Stimulated activated CD4-positive, alpha-beta T cell treated with anti-CD3 and anti-CD28 coated beads, Interleukin-1b, Interleukin-23, amount 100 ng/mL, for 1 hour (primary cell): ENCODE measurements at places on chromosomes 3 and 15.
A peak's percentile ranks its signal among the peaks of the same experiment; 100 is the strongest.

GRCh38 chr15:62626903-62627302 lies 415.6 kb upstream of the TPM1 start:
- no peak for DNase-seq

DNA sequence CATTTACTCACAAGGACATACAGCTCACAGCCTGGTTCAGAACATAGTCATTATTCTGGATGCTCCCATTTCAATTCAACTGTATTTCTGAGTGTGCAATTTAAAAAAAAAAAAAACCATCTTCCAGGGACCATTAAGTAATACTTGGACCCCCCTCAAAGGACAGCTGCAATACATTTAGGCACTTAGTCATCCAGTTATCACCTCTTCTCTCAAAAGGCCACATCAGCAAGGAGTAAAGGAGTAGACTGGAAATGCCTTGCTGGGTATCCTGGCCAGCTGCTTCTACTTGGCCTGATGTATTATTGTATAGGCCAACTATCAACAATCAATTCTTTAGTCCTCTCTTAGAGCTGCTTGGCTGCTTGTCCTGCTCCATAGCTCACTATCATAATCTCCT lies 211.4 kb upstream of the SETMAR start:
- no peak for DNase-seq

DNA sequence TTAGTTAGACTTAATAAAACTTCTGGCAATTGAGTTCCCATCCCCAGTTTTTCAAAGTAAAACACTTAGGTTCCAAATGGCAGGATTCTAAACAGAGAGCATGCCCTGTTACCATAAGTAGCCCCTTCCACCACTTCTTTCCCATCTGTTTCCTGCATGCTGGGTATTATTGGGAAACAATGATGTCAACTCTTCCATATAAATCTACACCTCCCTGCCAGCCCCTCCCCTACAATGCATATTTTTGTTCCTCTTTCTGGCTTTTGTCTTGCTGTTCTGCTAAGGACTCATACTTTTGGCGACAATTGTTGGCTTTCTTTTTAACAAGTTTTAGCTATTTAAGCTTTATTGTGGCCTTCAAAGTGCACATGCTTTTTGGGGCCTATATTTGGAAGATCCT lies 11.1 kb downstream of the ARHGAP31 start:
- DNase-seq, result no peak

DNA sequence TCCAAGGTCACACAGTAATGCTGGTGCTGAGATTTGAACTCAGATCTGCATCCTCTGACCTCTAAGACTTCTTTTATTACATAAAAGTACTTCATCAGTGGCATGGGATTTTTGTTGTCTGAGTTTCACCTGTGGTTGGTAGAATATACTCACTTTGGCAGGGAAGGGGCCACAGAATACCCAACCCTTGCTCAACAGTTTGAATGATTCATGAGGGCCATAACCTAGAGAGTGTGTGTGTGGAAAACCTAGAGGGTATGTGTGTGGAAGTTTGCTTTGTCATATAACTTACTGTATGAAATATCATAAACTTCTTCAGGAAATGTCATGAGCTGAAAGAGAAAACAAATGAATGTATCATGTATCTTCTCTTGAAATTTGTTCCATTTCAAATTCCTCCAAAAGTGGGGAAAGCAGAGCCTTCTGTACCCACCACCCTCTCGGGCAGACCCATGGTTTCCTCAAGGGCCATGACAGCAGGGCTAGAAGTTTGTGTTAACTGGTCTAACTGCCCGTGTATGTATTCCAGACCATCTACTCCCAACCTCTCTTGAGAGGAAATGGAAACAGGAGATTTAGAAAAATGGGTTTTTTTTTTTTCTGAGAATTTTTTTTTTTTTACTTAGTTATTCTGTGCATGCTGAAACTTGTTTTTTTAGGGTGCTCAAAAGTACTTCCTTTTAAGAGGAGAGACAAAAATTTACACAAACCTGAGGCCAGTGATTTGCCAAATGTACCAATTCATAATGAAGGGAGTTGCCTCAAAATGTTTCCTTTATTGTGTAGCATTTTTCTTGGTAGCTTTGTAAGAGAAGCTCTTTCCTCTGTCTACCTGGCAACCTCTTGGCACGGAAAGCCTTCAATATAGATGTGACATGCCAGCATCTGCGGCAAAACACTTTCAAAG lies 127.0 kb downstream of the TPRG1 start:
- DNase-seq, result no peak

DNA sequence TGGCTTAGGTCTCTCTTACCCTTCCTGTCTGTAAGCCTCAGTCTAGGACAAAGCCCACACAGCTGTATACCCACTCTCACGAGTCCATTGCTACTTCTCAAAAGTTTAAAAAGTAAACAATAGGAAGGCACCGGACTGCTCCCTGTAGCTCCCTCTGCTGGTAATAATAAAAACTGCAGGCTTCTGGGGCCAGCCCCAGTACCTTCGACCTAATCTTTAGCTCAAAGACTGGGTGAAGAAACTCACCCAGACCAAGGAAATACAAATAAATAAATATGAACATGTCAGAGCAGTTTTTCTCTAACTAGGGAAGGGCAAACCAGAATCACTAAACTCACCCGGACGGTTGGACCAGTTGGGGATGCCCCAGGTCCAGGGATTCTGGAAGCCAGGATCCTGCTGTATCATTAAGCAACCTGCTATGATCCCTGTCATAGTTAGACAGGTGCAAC lies 5.0 kb downstream of the FAM219B start:
- DNase-seq, result peak; percentile 41

- no peak for DNase-seq
Observed at GRCh38 chr3:24149032-24149431, 203.9 kb downstream of the NR1D2 start.

DNA sequence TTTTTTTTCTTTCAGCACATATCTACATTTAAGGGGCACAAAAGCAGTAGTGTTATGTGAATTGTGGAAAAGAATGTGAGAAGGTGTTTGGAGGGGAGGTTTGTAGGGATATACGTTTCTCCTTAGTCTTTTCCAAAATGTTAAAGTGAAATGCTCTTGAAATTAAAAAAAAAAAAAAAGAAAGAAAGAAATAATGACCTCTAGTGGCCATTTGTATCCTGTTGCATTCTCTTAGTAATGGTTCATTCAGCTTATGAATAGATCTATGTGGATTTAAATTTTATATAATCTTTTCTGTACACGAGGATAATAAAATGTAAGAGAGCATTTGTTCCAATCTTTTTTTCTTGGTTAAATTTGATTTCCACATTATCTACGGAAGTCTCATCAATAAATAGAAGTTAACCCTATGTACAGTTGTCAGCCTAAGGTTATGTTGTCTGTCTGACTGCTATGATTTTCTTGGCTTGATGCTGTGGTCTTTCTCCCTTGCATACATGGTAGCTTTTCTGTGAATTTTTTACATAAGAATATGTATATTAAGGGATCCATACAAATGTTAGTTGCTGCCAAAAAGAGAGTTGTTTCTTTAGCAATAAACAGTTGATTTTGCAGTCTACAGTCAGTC lies 1.7 kb downstream of the P2RY13 start:
- DNase-seq, result no peak

GRCh38 chr3:124916837-124917409 lies 17.6 kb downstream of the MUC13 start:
- no peak for DNase-seq

DNA sequence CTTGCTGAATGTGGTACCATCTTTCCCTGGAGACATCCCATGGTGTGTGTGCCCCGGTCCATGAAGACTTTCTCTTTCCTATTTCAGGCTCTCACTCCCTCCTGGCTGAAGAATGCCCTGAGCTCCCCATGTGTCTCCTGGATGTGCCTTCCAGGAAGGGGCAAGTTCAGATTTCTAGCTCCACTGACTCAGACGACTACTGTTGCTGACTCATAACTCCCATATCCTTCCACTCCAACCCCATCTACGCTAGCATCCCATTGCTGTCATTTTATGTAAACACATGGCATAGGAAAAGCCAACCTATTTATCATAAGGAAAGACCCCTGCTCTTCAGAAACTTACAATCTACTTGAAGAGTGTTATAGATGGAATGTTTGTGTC lies 95.0 kb downstream of the ADCY5 start:
- DNase-seq, result no peak

- DNase-seq, result no peak
Observed at GRCh38 chr15:25051399-25052154, 96.8 kb downstream of the SNRPN start.

- DNase-seq, result no peak
Observed at GRCh38 chr3:157667493-157667892, 164.3 kb upstream of the VEPH1 start.

GRCh38 chr15:82812994-82813393 lies 3.6 kb downstream of the WHAMM start:
- no peak for DNase-seq

DNA sequence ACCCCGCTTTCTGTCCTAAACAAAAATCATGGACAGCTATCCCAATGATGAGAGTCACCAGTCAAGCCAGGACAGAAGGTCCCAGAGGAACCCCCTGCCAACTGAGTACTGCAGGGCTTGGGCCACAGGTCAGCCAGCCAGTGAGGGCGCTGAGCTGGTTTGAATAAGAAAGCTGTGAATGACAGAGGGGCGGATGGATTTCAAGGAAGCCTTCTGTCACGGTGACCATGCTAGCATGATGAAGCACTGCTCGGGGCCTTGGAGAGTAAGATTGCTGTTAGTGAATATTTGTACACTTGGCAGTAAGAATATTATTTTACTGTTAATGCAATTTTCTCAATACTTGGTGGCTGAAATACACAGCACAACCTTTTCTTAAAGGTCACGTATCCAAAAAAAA lies 734.0 kb upstream of the NR2F2 start:
- DNase-seq, result no peak

GRCh38 chr15:96390986-96391385 lies 60.5 kb downstream of the NR2F2 start:
- DNase-seq, result no peak

DNA sequence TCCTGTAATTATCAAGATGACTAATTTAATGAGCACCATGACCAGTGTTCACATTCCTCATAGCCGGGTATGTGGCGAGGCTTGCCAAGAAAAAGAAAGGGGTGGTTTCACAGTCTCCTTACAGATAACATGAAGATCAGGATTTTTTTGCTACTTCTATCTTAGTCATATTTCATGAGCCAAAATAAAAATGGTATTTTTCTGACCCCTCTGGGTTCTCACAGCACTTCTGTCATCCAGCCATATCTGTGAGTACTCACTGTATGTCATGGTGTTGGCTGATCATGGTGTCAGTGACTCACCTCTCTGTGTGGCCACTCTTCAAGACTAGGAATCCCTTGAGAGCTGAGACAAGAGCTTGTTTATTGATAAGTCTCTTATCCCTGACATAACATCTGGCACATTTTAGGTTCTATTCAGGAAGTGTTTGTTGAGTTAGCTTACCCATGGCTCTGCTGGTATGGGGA lies 130.5 kb upstream of the LMCD1 start:
- DNase-seq, result no peak

- no peak for DNase-seq
Observed at GRCh38 chr3:147008886-147009285, 397.5 kb downstream of the ZIC4 start.

DNA sequence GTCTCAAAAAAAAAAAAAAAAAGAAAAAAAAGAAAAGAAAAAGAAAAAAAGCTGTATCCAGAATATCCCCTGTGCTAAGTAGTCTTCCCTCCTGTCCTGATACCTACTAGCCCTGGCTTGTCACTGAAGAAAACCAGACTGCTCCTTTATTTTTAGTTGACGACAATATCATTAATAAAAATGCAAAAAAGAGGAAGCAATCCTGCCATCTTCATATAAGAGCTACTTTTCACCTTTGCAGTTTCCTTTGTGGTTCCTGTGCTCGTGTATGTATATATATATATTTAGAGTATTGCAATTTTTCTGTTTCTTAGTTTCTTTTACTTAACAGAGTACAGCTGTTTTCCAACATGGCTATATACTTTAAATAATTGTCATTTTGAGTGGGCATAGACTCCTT lies 13.6 kb downstream of the C3orf20 start:
- DNase-seq, result no peak

GRCh38 chr3:181941250-181941649 lies 229.5 kb downstream of the SOX2 start:
- DNase-seq, result no peak

DNA sequence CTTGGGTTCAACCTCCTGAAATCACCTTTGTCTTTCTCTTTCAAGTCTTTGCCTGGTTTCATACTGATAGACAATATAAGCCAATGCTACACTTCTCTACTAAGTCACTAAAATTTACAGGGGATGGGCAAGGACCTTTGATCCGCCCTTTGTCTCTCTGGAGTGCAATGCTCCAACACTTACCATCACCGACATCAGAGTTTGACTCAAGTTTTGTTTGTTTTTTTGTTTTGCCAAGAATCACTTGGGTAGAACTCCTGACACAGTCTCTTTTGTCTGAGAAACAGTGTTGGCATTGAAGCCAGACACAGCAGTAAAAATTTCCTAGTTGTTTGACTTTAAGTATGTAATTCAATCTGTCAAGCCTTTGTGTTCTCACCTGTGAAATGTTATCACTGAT lies 29.3 kb downstream of the NFKBIZ start:
- DNase-seq, result no peak
